ENCODE measurements at places on chromosomes 16 and 17.

- no peak for DNase-seq
Measured at GRCh38 chr16:66064801-66065530, 301.5 kb upstream of the CDH5 start.

DNA sequence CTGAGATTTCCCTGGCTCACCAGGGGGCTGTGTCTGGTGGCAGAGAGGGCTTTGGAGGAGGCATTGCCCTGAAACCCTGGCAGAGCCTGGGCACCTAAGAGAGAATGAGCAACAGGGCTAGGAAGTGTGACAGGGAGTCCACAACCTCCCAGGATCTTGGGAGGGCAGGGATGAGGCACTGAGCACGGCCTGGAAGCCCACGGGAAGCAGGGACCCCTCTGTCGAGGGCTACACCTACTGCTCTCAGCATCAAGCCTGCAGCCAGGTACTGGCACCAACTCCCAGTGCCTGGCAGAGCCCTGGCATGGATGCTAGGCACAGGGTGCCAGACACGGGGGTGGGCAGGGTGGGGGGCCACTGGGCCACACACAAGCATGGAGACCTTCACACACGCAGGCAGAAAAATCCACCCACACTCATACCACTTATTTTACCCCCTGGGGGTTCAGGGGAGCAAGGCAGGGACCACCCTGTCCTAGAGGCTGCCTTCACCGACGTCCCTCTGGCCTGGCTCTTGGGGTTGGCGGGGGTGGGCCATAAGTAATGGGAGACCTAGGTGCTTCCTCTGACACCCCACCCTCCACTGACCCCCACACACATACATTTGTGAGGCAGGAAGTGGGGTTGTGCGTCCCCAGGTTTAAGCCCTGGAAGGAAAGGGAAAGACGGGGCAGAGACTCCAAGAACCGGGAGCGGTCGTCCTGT lies 970 bp upstream of the HSD11B2 start:
- DNase-seq, result no peak

GRCh38 chr17:58970609-58971450 lies 135.8 kb downstream of the TRIM37 start:
- DNase-seq, result no peak

DNA sequence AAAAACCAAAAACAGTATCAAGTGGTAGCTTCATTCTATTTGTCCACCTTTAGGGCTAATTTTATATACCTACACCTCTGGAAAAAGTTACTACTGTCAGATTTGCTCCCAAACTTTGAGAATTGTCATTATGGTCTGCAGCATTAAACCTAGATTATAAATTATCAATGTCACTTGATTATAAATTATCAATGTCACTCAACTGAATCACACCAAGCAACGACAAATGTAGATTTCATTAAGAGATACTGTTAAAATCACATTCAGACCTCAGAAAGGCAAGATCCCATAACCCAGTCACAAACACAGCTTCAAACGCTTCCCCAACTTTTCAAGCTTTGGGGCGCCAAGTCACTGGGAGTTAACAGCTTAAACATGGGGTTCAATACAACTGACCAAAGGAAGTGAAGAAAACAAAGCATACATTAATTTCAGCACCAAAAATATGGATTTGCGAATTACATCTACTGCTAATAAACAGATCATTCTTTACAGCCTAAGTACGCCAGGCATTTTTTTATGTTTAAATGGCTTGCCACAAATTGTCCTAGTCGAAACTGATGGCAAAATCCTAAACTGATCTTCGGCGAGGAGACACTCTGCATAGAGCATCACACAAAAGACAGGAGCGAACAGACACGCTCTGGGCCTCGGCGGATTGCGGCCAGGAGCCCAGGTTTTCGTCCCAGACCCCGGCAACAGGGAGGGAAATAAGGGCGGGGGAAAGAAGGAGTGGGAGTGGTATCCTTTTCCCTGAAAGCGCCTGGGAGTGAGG lies 981 bp downstream of the GLG1 start:
- no peak for DNase-seq

GRCh38 chr17:18167421-18167820 lies 16.2 kb upstream of the ALKBH5 start:
- DNase-seq, result no peak

- no peak for DNase-seq
Measured at GRCh38 chr16:64702415-64702814, 419.4 kb downstream of the CDH11 start.

GRCh38 chr17:40909755-40910154 lies 24.7 kb upstream of the KRT20 start:
- no peak for DNase-seq

DNA sequence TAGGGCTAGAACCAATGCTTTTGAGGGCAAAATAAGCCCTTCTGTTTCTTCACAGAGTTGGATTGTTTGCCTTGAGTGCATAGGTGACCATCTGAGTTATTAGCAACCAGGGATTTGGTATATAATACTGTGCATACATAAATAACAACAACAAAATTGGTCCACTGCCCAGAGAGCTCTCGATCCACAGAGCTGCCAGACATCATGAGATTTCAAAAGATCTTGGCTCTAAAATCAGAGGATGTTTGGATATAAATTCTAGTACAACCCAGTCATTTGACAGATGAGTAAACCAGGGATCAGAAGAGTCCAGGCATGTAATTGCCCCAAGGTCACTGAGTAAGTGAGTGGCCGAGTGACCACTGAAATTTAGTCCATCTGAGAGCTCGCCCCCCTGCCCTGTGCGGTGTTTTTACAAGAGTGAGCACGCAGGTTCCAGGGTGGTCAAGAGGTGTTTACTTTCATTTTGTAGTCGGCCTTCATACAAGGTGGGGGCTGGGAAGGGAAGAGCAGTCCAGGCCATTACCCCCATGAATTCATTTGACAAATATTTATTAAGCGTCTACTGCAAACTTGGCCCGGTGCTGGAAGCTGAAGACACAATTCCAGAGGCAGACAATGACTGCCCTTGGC lies 1.8 kb upstream of the MT2A start:
- no peak for DNase-seq

GRCh38 chr17:8387914-8388651 lies 5.1 kb upstream of the RPL26 start:
- no peak for DNase-seq

DNA sequence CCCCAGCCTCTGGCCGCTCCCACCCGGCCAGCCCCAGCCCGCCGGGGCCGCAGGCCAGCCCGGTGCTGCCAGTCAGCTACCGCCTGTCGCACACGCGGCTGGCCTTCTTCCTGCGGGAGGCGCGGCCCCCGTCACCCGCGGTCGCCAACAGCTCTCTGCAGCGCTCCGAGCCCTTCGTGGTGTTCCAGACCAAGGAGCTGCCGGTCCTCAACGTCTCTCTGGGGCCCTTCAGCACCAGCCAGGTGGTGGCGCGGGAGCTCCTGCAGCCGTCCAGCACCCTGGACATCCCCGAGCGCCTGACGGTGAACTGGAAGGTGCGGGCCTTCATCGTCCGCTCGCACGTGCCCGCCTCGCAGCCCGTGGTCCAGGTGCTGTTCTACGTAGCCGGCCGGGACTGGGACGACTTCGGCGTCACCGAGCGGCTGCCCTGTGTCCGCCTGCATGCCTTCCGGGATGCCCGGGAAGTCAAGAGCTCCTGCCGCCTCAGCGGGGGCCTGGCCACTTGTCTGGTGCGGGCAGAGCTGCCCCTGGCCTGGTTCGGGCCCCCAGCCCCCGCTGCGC lies 46.8 kb downstream of the TMEM132E start:
- DNase-seq, result no peak

GRCh38 chr16:9392956-9393355 lies 301.5 kb downstream of the HAPSTR1 start:
- DNase-seq, result no peak

- DNase-seq, result peak; percentile 57
Measured at GRCh38 chr17:19346351-19347255, 15.9 kb downstream of the B9D1 start.

GRCh38 chr16:12435730-12436129 lies 368.0 kb downstream of the CPPED1 start:
- no peak for DNase-seq

GRCh38 chr17:20896153-20896649 lies 146.6 kb downstream of the USP22 start:
- no peak for DNase-seq

DNA sequence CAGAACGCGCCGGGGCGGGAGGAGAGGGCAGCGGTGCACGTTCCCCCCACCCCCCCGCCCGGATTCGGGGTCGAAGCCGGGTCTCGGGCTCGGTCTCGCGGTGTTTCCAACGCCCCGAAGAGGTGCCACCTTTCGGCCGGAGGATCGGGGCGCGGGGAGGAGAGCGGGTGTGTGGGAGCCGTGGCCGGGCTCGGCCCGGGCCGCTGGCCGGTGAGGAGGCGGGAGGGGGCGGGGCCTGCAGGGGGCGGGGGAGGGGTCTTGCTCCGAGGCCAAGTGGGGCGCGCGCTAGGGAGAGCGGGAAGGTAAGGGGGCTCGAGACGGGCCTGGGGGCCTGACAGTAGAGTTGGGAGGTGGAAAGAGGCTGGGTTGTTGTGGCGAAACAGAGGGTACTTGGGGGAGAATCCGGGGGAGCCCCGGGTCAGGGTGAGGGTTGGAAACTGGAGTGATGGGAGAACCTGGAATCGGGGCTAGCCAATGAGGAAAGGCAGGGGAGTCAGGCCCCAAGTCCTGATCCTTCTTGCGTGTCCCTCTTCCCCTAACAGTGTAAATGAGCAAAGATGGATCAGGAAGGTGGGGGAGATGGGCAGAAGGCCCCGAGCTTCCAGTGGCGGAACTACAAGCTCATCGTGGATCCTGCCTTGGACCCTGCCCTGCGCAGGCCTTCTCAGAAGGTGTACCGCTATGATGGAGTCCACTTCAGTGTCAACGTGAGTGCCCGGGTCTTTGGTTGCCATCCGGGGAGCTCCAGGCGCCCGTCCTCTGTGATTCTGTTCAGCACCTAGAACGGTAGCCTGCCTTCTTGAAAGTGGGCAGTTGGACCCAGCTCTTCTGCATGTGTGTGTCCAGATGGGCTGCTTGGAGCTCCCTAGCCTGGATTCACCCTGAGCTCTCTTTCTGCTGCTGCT lies 873 bp downstream of the SETD1A start:
- no peak for DNase-seq

- no peak for DNase-seq
Measured at GRCh38 chr17:28370035-28370743, at the start of gene VTN. VTN (minus strand) TSS chr17:28370307; CDS start chr17:28370203, 104 bp downstream.

GRCh38 chr16:11635113-11635652 lies 33.1 kb upstream of the SNN start:
- no peak for DNase-seq

Measured in ascending aorta (tissue), 2 donors.